ENCODE measurements at places on chromosomes 6 and 20.

- DNase-seq: no peak
Observed at GRCh38 chr6:24451581-24452388, 37.6 kb downstream of the GPLD1 start.

DNA sequence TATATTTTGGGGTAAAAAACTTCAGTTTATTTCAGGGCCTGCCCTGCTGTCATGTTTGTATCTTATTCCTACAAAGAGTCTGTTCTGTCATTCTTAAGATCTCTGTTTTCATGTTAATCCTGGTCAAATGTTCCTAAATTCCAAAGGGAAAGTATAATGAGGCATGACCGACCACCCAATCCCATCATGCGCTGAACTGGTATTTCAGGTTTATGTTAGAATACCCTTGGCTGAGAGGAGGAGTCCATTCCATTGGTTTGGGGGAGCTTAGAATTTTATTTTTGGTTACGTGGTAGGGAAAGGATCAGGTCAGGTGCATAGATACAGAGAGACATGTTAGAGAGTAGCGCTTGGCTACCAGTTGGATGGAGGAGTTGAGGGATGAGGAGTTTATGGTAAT, 25.7 kb downstream of the CFAP61 start:
- DNase-seq: no peak

DNA sequence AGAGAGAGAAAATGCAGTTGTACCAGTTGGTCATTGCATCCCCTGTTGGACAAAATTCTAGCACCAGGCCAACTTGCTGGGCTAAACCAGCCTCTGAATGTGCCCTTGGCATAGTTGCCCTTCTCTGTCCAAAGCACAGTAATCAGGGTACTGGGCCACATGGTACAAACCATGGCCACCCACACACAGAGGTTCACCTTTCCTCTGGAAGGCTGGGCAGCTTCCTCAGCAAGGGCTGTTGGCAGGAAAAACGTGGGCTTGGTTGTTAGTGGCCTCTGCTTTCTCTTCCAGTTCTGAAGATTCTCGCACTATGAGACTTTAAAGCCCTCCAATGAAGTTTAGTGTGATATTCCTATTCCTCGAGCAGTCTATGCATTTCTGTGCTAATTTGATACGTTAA, 706 bp downstream of the DDO start:
- no peak for DNase-seq

- no peak for DNase-seq
Observed at GRCh38 chr20:31476643-31477215, 1.6 kb downstream of the REM1 start.

GRCh38 chr20:21640556-21640955, 64.9 kb upstream of the PAX1 start:
- DNase-seq: no peak

DNA sequence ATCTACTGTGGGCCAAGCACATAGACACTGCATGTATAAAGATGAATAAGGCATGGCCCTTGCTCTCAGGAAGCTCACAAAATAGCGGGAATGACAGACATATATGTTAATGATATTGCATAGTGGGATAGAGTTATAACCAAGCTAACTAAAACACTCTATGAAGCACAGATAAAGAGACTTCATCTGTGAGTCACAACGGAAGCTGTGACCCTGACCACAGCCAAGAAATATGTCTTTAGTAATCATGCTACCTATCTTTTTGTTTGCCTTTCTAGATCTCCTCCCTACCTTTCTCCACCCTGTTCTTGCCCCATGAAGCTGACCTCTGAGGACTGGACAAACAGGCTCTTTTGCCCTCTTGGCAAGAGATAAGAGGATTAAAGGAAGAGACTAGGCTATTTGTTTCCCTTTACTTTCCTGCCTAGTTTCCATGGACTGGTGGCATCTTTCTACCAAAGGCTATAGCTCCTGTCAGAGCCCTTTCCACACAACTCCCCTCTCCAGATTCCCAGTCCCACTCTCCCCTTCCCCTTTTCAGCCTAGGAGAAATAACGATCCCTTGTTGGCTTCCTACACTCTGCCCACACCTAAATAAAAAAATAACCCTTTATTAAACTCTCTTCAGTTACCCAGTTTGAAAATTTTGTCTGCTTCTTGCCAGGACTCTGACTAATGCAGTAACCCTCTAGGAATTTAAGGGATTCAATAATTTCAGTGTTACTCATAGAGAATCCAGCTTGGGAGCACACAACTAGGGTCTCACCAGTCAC, 504.9 kb upstream of the MARCKS start:
- DNase-seq: no peak

- no peak for DNase-seq
Observed at GRCh38 chr6:41194386-41194785, 6.6 kb downstream of the TREML2 start.

- peak; percentile 98 for DNase-seq
Observed at GRCh38 chr20:47464380-47465101, 37.1 kb upstream of the NCOA3 start.

- no peak for DNase-seq
Observed at GRCh38 chr20:57570145-57570850, 9.4 kb downstream of the PCK1 start.

DNA sequence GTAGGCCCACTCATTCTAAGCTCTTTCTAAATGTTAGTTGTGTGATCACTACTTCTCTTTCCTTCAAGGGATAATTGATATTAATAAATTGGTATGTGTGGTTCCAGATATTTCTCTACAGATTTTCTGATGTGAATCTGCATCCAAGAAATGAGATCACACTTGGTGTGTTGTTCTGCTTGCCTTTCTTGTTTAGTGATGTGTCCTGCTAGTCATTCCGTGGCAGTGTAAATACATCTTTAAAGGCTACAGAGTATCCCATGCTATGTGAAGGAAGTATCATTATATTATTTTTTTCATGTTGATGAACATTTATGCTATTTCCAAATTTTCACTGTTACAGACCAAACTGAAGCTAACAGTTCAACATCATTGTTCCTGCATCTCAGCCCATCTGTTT, 13.2 kb downstream of the CDH26 start:
- DNase-seq: no peak

DNA sequence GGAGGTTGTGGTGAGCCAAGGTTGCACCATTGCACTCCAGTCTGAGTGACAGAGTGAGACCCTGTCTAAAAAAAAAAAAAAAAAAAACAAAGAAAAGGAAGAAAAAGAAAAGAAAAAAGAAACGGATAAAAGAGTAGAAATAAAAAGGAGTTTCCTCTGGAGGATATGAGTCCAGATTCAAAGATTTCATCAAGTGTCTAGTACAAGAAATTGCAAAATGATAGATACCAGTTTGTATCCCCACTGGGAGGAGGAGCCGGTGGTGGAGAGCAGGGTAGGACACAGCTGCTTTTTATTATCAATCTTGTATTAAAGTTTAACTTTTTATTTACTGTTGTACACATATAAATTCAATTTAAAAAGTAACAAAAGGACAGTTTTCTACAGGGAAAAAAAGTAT, 113.9 kb downstream of the BMP7 start:
- DNase-seq: no peak

DNA sequence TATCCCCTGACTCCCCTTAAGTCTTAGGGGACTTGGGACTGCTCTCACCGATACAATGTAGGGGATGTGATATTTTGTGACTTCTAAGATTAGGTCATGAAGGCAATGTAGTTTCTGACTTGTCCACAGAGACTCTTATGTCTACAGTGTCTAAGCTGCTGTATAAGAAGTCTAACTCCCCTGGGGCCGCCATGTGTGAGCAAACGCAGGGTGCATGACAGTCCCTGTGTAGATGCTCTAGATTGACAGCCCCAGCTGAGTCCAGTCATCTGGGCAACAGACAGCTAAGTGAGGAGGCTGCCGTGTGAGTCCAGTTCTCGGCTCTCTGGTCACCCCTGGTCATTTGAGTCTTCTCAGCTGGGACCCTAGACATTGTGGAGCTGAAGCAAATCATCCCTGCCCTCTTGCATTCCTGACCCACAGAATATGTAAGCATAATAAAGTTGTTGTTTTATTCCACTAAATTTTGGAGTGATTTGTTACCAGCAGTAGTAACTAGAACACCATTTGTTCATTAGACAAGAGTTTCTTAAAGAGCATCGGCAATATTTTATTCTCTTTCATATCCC, 743.3 kb upstream of the CHD6 start:
- DNase-seq: no peak

GRCh38 chr6:89433252-89434149, 549 bp downstream of the ANKRD6 start:
- no peak for DNase-seq

DNA sequence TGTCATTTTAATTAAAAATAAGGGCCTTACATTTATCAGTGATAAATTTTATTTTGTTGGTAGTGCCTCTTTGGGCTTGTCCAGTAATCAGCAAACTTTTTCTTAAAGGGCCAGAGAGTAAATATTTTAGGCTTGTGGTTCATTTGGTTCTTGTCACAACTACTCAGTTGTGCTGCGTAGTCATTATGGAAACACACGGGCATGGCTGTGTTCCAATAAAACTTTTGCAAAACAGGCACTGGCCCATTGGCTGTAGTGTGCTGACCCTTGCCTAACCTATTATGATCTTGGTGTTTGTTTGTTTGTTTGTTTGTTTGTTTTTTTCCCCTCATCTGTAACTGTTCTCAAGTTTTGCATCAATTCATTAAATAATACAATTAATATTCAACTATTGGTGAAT, 19.4 kb downstream of the TBPL1 start:
- no peak for DNase-seq

DNA sequence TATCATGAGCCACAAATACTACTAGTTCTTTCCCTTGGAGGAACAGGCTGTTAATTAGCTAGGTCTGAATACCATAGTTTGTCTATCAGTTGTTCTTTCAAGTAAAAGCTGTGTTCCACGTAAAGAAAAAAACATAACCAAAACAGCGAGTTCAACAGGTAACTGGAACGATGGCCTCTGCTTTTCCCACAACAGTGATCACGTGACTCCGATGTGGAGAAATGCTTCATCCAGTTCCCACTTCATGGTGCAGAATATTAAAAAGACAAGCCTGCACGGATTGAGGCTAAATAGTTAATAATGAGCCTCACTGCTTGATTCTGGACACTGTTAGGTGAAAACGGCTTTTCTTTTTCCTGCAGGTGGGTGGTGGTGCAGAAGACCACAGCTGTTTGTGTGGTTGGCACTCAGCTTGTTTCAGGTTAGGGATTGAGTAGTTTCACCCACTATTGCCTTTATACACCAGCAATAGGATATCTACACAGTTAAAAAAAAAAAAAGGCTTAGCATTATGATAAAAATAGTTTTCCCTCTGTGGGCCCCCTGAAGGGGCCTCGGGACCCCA, 88.1 kb downstream of the DACT2 start:
- DNase-seq: no peak

- DNase-seq: no peak
Observed at GRCh38 chr6:165042912-165043311, 266.5 kb downstream of the C6orf118 start.

GRCh38 chr20:34558320-34559218, at the start of gene MAP1LC3A:
TSS of gene MAP1LC3A (plus strand) at chr20:34558718. CDS start at chr20:34558869, 151 bp downstream.
- DNase-seq: peak; percentile 93

DNA sequence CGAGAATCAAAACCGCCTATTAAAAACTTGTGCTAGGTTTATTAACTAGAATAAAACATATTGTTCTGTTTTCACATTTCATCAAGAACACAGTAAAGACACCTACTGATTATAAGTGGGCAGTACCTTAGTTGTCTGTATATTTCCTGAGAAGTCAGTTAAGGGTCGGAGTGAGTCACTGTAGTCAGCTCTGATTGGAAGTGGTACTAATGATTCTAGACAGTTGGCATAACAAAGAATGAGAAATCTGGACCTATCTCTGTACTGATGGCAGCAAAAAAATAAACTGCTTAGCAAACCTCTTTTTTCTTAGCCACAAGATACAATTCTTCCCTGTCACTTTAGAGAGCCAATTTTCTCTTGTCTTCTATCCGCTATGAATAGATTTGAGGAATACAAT, 387.3 kb upstream of the ADGRB3 start:
- DNase-seq: no peak

DNA sequence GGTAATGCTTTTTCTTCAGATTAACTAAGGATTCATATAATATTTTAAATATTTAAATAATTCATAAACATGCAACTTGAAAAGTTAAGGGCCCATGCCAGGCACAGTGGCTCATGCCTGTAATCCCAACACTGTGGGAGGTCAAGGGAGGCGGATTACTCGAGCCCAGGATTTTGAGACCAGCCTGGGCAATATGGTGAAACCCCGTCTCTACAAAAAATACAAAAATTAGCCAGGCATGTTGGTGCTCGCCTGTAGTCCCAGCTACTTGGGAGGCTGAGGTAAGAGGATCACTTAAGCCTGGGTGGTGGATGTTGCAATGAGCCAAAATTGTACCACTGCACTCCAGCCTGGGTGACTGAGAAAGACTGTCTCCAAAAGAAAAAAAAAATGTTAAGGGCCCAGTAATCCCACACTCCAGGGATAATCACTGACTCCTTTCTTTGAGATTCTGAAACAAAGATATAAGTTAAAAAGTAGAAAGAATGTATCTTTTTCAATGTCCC, 7.9 kb upstream of the RIN2 start:
- DNase-seq: no peak

DNA sequence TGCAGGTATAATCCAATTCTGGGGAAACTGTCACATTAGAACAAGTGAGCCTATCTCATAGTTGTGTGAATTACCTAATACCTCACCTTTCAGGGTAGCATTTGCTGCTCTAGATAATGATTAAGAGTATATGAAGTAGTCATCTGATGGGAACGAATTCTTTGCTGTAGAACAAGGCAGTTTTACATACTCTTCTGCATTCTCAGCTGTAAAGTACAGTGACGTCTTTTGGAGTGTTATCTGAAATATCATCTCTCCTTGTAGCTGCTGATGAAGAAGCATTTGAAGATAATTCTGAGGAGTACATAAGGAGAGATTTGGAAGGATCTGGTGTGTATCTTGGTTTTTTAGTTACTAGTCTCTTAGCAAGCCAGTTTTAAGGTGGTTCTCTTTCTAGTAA, 28.4 kb downstream of the CSE1L start:
- no peak for DNase-seq

GRCh38 chr20:24960302-24960801, 11.3 kb downstream of the CST7 start:
- no peak for DNase-seq

DNA sequence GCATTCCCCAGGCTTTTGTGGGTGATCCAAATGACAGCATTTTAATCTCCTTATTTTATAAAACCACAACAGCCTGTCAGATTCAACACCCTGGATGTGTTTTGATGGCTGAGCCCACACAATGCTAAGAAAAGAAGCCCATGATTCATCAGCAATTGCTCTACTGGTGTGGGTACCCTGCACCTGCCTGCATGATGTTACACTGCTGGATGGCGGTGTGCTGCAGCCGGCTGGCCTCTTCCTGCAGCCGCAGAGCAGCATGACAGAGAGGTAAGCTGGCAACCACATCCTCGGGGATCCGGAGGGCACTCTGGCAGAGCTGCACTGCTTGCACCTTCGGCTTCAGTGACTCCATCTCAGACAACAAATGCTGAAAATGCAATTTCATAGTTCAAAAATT, 327.5 kb downstream of the SYNE1 start:
- DNase-seq: no peak

- DNase-seq: no peak
Observed at GRCh38 chr6:152981989-152982903, 595 bp downstream of the FBXO5 start.

All from fibroblast of skin of left biceps (primary cell).